CD8-positive, alpha-beta T cell (primary cell): ENCODE measurements at places on chromosomes 3 and 15.

GRCh38 chr3:123627673-123628670, 43.1 kb upstream of the HACD2 start:
- no peak for DNase-seq

DNA sequence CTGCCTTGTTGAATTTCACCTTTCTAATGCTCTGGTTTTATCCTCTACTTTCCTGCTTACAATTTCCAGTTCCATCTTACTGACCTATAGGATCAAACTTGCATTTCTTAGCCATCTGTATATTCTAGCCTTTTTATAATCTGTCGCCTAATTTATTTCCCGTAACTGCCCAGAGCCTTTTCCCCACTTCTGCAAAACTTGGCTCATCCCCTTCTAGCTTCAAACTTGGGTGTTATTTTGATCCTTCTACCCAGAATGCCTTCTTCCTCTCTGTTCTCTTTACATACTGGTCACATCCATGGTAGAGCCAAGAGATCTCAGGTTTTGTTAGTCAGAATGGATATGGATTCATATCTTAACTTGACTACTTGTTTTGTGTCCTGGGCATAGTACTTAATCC, 2.6 kb downstream of the SACM1L start:
- no peak for DNase-seq

GRCh38 chr3:173793963-173794362, 396.4 kb downstream of the NLGN1 start:
- DNase-seq = no peak

GRCh38 chr3:109804697-109805096, 467.4 kb upstream of the DPPA4 start:
- peak; percentile 72 for DNase-seq

DNA sequence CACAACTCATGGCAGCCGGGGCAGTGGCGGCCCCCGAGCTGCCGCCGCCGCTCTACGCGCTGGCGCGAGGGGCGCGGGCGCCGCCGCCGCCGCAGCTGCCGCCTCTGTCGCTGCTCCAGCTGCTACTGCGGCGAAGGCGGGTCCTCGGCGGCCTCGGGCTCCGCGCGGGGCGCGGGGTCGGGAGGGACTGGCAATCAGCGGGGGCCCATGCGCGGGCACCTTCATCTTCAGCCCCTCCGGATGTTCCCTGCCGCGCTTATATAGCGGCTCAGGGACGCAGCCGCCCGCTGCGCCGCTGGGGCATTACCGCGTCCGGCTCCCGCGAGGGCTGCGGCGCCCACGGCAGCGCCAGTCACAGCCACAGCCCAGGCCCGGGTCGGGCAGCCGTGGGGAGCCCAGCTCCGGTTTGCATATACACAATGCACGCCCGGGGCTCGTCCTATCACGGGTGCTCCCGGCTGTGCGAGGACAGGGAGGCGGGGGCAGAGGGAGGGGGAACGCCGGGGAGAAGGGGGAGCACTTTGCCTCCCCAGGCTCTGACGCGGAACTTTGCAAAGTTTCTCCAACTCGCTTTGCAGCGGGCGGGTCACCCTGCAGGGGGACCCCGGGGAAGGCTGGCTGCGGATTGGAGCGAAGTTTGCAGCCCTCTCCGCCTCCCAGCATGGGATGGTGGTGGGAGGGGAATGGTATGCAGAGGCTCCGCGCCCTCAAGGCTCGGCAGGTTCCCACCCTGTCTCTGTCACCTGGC, at the start of gene VGLL3:
VGLL3 (minus strand) TSS at position 416 of the 748 bp plus-strand sequence; CDS start at position 10, 406 bp downstream.
- DNase-seq = no peak

- no peak for DNase-seq
Measured at GRCh38 chr3:65578861-65579260, 459.9 kb downstream of the MAGI1 start.

DNA sequence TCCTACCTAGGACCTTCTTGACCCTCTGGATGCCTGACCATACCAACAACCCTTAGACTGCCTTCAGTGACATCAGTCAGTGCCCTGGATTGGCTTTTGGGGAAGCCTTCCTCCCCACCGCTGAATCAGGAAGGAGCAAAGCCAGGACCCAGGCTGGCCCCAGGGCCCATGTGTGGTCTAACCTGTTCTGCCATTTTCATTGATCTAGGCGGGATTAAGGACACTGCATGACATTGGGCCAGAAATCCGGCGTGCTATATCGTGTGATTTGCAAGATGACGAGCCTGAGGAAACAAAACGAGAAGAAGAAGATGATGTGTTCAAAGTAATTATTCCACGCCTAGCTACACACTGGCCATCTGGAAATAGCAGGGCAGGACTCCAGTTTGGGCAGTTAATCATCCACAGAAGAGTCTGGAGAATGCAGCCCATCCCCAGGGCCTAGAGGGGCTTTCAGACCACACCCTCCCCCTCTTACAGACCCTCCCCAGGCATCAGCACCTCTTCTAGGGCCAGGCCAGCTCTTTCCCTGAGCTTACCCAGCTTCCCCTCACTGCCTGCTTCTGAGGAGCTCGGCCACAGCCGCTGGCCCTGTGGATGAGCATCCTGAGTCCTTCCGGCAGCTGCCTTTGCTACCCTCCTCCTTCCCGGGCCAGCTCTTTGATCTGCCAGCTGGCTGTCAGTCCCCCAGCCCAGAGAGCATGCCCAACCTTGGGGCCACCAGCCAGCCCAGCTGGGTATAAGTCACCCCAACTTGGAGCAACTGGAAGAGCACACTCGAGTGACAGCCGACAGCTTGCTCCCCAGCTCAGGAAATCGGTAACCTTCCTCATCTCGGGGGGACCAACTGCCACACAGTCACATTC, 45.9 kb downstream of the CHDH start:
- no peak for DNase-seq

DNA sequence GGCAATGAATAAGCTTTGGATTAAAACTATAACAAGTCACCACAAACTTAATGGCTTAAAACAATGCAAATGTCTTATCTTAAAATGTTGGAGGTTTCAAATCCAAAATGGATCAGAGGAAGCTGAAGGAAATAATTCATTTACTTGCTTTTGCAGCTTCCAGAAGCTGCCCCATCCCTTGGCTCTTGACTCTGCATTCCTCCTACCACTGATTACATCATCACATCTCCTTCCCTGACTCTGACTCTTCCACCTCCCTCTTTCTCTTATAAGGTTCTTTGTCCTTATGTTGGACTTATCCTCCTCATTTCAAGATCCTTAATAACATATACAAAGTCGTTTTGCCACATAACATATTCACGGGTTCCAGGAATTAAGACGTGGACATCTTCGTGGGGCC, 982.8 kb upstream of the ROBO1 start:
- DNase-seq = no peak
